Aorta (tissue), 5 donors: ENCODE measurements at places on chromosomes 4 and X. TPM values are rescaled to one million over a fixed set of nuclear protein-coding genes. Genes with fewer than 3 reads are reported as not detected.

- DNase-seq, result no peak
Measured at GRCh38 chr4:24560868-24561368, 23.4 kb downstream of the DHX15 start.

DNA sequence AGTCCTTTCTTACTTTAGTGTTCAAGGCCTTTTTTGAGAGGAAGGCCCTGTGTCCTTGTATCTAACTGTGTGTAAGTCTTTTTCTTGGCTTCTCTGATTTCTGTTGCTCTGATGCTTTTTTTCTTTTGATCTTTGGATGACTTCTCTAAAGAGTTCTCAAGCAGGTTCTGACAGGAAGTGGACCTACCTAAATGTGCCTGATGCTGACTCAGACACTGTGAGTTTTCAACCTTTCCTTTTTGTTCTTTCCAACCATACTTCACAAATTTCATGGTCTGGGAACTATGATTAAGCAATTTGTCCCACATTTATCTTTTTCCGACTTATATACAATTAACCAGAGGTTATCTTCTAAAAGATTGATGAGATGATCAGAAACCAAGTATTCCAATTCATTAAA lies 96.5 kb downstream of the SYTL5 start:
- no peak for DNase-seq

DNA sequence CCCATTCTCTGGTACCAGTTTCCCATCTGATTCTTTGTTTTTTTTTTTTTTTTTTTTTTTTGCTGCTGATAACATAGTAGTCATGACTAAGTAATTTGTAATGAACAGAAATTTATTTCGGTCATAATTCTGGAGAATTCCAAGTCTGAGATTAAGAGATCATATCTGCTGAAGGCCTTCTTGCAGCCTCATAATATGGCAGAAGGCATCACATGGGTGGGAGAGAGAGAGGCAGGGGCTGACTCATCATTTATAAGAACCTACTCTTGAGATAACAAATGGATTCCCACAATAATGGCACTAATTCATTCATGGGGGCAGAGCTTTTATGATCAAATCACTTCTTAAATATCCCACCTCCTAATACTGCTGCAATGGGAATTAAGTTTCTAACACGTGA lies 1034.3 kb downstream of the STIM2 start:
- no peak for DNase-seq

GRCh38 chr4:131764730-131765129 lies 1384.4 kb upstream of the PCDH10 start:
- DNase-seq, result peak; percentile 40

DNA sequence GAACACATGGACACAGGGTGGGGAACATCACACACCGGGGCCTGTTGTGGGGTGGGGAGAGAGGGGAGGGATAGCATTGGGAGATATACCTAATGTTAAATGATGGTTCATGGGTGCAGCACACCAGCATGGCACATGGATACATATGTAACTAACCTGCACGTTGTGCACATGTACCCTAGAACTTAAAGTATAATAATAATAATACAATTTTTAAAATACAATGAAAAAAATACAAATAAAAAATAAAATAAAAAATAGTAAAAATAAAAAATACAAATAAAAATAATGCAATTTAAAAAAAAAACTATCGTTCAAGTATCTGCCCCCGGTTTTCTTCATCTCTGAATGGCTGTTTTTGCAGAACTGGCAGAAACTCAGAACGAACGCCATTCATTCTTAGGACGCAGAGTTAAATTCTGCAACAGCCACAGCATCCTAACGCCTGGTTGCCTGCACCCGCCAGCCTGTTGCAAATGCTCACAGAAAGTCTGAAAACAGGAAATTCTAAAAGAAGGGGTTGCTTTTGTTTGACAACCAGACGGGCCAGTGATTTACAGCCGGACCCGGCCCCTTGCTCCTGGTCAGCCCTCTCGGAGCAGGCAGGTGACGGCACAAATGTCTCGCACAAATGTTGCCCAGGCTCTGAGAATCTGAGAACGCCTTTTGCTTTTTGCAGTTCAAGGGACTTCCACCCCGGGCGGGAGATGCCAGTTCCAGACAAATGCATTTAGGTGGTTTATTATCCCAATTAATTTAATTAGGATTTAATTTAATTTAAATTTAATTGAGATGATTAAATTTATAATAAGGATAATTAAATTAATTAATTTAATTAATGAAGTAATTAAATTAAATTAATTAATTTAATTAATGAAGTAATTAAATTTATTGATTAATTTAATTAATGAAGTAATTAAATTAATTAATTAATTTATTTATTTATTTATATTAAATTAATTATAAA lies 47.8 kb downstream of the CRLF2 start:
- DNase-seq, result peak; percentile 60

- DNase-seq, result no peak
Measured at GRCh38 chr4:44326741-44327140, 121.9 kb downstream of the KCTD8 start.

DNA sequence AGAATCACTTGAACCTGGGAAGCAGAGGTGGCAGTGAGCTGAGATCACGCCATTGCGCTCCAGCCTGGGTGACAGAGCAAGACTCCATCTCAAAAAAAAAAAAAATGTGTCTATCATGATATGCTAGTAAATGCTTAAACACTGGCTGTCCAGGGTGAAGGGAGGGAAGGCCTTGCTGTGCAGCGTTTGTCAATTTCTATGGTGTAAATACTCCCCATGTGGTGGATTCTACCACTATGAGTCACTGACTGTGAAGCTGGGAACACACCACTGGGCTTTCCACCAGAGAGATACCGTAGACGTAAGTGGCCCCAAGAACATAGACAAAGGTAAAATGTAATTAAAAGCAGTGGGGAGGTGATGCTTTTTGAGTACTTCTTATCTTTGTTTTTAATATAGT lies 51.3 kb upstream of the LEF1 start:
- DNase-seq, result no peak

GRCh38 chr4:84925558-84925957 lies 40.9 kb downstream of the WDFY3 start:
- DNase-seq, result no peak

- DNase-seq, result no peak
Measured at GRCh38 chr4:53917729-53918128, 146.7 kb downstream of the CHIC2 start.

GRCh38 chrX:1190596-1191145 lies 21.8 kb downstream of the CRLF2 start:
- no peak for DNase-seq

- no peak for DNase-seq
Measured at GRCh38 chrX:123425471-123425870, 241.4 kb downstream of the GRIA3 start.

DNA sequence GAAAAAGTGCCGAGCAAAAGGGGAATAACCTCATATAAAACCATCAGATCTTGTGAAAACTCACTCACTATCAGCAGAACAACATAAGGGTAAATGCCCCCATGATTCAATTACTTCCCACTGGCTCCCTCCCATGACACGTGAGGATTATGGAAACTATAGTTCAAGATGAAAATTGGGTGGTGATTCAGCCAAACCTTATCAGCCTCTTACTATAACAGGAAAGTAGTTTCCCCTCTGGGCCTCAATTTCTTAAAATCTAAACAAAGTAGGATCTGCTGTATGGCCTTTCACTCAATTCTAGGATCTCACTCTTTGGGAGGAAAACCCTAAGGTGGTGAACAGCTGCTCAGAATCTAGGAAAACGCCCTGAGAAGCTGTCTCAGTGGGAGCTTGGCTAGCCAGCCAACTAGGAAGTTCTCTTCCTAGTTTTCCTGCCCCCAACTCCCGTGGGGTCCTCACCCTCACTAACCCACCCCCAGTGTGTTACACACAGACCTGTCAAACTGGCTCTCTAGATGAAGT lies 1017.1 kb upstream of the HS3ST1 start:
- DNase-seq, result no peak

DNA sequence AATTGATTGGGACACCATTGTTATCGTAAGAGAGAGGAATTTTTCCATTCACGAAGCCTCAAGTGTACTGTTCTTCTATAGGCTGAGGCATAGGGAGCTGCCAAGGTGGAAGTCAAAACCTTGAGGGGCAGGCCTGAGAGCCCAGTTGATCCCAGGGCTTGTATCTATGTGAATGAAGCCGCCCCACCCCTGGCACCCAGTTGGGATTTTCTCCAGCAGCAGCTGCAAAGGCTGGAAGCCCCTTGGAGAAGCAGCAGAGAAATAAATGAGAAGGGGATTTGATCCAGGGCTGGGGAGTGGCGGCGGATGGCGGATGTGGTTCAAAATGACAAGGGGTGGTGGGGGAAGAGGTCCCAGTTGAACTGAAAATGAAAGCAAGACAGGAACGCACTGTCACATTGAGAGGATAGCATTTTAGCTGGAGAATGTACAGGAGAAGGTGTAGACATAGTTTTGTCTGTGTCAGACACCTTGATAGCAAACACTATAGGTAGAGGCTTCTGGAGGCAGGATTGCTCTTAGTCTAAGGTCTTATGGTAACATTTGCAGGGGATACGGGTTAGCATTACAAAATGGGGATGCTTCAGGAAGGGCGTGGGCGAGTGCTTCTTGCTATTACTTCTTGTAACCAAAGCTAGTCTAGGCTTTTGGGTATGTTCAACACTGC lies 32.6 kb downstream of the DOCK11 start:
- DNase-seq, result no peak

DNA sequence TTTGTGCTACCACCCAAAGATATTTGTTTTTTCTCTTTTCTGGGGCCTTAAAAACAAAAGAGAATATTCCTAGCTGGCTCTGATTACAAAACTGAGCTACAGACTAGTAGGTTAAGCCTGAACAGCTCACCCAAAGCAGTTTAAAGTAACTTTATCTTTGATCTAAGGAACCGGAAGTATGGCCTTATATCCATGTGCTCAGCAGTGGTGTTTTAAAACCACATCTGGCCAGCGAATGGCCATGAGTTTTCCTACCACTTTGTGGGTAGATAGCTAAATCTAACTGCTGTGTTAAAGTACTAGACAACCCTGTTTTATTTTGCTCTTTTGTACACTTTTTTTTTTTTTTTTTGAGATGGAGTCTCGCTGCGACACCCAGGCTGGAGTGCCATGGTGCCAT lies 24.6 kb downstream of the ADGRG4 start:
- DNase-seq, result no peak

DNA sequence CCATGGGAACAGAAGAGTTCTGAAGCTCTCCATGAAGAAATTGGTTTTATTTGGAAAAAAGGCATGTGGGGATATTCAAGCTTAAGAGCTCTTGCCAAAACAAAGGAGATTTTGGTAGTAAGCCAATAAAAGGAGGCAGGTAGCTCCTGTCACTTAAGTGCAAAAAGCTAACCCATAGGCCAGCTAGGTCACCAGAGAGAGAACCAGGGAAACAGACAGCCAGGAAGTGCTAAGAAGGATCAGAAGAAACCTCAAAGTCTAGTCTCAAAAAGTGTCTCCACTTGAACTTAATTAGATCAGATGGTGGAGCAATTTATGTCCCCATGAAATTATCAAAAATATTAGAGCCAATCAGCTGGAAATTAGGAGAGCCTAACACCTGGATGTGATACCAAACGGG lies 49.2 kb downstream of the CD40LG start:
- DNase-seq, result no peak

DNA sequence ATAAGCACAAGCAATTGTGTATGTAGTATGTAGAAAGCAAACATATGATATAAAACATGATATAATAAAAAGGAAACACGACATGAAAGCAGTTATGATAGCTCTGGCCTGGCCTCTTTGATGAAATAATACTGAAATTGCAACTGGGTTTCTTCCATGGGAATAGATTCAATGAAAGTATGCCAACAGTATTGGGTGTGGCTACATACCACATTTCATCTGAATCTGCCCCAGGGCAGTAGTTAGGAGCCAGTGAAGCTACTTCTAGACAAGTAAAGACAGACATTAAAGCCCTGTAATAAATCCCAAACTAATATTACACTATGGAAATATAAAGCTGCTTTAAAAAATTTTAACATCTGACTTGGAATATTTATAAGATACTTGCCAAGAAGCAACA lies 207.3 kb downstream of the FBXW7 start:
- no peak for DNase-seq

DNA sequence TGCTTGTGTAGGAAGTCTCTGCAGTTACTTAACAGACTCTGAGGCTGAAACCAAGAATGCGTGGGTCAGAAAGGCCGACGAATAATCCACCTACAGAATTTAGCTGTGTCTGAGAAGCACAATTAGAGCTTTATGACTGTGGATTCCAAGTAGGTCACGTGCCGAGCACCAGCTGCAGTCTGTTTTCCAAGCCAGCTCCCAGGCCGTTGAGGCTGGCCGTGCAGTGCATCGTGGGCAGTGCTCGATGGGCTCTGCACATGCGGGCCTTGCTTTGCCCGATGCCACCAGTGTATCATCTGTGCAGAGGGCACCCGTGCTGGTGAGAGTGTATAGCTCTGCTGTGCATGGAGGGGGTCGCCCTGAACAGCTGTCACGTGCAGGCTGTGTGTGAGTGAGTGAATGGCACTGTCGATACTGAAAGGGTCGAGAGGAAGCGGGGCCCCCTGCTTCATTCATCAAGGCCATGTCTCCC lies 67.5 kb upstream of the CLDN34 start:
- no peak for DNase-seq

- DNase-seq, result no peak
Measured at GRCh38 chr4:3732076-3733028, 33.8 kb upstream of the ADRA2C start.

- no peak for DNase-seq
Measured at GRCh38 chr4:6917461-6918271, 8.0 kb downstream of the TBC1D14 start.

- DNase-seq, result no peak
Measured at GRCh38 chr4:6086846-6087245, 68.6 kb upstream of the C4orf50 start.

DNA sequence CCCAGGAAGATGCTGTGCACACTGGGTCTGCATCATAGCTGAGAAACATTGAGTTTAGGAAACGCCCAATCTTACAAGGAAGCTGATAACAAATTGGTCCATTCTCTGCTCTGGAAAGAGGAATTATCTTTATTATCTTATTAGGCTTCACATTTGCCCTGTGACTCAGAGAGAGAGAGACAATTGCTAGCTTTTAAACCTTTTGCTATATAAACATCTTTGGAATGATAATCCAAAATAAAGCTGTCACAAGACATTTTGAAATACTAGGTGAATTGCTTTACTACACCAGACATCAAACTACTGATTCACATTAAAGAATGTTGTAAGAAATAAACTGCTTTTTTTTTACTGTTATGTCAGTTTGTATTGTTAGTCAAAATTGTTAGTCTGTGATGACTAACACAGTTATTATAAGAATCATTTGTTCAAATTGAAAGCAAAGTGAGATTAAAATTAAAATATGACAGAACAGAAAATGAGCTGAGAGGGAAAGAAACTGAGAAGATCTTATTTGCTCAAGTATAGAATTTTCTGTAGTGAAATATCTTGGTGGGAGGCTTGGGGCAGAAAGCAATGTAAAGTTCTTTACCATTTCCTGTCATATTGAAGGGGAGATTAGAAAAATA lies 765.4 kb upstream of the PCDH10 start:
- no peak for DNase-seq

Gene ACE2
- not detected for total RNA-seq

Gene CD40LG
- 0.81 TPM for total RNA-seq

Gene FGFBP1
- total RNA-seq, result not detected

Gene TEX13C
- total RNA-seq, result not detected

Gene FAM53A
- 1.5 TPM for total RNA-seq

Gene PPP2R2C
- 1.3 TPM for total RNA-seq

Gene CXorf65
- not detected for total RNA-seq

Gene MAGEC2
- total RNA-seq, result not detected

Gene TEX11
- not detected for total RNA-seq

Gene NDST3
- total RNA-seq, result not detected

Gene PNPLA4
- 7.3 TPM for total RNA-seq
